Activated T-helper 1 cell treated with Interleukin-2 at 50 U/mL for 16 hours (primary cell): ENCODE measurements at places on chromosomes 2 and 18.

DNA sequence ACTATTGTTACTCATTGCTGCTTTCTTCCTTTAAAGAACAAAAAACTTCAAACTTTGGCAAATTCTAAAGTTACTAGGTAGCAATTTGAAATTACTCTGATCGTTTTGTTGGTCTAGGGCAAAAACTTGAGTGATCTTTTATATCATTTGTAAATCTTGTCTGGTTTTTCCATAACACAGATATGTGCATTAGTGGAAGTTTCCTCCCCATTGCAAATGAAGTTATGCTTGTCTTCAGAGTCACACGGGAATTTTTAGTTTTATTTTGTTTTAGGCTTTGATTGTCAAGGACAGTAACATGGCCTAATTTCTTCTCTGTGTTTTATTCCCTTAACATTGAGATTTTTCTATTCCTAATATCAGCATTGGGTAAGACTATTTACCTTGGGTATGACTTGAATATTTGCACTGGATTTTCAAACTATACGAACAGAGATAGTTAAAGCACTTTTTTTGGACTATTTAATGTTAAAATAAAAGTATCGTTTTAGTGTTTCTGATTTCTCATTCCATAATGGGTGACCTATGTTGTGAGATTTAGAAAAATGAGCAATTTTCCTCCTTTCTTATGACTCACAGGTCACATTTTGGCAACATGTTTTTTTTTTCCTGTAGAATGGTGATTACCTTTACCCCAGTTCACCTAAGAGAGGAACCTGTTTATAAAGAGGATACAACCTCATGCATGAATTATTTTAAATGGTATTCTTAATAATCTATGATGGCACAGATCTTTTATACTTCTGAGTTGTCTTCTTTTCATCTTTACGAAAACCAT is 65.0 kb downstream of the BABAM2 start:
- no peak for DNase-seq

GRCh38 chr2:21837168-21837960 is 713.6 kb downstream of the TDRD15 start:
- DNase-seq, result no peak

DNA sequence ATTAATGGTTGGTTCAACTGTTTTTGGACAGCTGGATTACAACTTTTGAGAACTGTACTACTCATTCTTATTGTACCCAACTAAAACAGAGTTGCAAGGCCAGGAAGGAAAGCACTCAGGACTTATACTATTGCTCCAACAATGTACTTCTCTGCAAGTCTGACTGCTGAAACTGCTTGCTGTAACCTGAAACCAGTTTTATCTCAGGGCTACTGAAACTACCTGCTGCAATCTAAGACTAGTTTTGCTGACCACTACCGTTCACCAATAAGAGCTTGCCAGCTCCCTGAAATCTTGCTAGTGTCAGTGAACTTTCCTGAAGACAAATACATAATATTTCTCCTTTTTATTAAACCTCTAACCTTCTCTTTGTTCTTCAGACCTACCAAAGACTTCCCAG is 157.3 kb downstream of the CDCA7 start:
- DNase-seq, result no peak

GRCh38 chr2:150482667-150483400 is 4.6 kb downstream of the RND3 start:
- no peak for DNase-seq

DNA sequence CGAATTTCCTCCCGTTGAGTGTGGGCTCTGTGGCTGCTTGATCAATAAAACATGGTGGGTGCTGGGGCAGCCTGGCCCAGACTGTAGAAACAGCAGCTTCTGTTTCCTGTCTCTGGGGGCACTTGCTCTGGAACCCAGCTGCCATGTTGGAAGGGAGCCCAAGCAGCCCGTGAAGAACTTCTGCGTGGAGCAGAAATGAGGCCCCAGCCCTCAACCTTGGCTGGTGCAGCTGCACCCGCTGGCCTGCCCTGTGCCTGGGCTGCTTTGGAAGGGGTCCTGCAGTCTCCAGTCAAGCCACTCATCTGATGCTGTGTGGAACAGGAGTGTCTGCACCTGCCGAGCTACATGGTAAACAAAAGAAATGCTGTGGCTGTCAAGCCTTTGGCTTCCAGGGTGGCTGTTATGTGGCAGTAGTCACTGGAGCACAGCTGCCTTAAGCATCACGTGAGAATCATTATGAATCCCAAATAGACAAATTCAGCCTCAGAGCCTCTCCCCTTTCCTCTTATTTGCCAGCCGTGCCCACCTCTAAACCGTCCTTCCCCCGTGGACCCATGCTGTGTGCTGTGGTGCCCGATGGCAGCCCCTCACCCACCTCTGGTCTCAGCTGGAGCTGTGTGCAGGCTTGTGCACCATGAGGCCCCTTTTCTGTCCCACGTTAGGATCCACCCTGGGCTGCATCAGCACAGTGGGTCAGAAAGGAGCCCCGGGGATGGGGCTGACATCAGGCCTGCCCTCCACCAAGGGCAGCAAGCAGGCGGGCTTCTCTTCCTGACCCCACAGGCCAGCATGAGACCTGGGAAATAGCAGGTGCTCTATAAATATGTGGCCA is 134.0 kb upstream of the HDAC4 start:
- no peak for DNase-seq

GRCh38 chr2:200455958-200456421 is 53.9 kb downstream of the KCTD18 start:
- DNase-seq, result no peak

- peak; percentile 27 for DNase-seq
Measured at GRCh38 chr2:176126929-176127773, 2.4 kb upstream of the HOXD8 start.

DNA sequence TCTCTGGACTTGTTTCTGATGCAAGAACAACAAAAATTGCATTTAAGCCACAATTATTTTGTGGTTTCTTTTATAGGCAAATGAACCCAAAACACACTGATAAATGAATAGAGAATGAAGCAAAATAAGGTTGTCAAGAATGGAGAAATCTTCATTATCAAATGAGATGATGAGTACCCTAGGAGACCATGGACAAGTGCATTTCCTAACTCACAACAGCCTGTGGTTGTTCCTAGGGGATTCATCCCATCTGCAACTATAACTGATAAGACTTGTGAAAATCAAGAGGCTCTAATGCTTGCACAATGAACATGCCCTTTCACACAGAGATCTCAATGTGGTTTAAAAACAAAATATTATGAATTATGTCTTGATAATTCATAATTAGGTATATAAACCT is 159.9 kb downstream of the PDE1A start:
- DNase-seq, result no peak

GRCh38 chr2:140643761-140644187 is 1487.0 kb downstream of the LRP1B start:
- no peak for DNase-seq

- no peak for DNase-seq
Measured at GRCh38 chr2:26471766-26472706, 5.9 kb downstream of the OTOF start.

DNA sequence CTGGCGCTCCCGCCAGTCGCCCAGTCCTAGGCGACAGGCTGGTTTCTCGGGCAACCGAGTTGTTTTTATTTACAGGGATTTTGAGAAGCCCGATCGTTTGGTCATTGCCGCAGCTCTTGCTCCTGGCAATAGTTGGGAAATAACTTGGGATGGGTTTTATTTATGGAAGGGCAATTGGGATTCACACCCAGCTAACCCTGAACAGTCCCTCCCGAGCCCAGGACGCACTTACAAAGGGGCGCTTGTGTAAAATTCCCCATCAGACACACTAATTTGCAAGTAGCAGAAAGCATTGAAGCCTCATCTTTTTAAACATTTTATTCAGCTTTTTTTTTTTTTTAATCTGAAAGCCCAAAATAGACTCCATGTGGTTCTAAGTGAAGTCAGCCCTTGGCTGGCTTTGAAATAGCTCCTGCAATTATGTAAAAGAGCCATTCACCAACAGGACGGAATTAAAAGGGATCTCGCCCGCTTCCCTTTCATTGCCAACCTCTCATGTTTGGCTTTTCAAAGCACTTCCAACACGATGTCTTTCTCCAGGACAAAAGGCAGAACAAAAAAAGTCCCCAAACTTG is 3.6 kb upstream of the GBX2 start:
- no peak for DNase-seq

- no peak for DNase-seq
Measured at GRCh38 chr18:76504749-76505148, 9.7 kb upstream of the ZNF516 start.

DNA sequence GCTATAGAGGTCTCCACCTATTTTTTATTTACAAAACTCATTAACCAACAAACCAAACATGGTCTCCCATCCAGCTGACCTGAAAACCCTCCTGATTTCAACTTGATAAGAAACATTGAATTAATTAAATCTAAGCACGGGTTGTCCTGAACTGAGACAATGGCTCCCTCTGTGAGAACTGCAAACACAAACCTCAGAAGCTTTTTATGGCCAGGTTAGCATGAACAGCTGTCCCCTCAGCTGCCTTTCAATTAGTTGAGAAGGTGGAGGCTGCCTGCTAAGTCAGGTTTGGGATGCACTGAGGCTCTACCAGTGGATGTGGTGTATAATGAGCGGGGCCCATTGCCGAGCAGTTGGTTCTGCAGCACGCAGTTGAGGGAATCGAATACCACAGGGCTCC is 258.5 kb upstream of the DDX18 start:
- DNase-seq, result no peak

DNA sequence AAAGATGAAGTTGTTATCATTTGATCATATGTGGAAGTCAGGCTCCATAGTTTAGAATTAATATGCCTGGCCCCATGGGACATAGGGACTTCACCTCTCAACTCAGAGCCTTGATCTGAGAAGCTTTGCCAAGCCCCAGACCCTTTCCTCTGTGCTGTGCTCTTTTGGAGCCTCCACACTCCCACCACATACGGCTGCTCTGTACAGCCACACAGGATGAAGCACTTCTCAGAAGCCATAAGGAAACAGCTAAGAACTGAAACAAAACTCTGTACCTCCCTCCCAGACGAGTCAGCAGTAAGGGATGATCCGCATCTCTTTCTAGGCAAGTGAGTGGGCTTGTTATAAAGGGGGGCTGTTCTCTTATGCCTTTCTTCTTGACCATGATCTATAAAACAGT is 66.5 kb downstream of the CAB39 start:
- no peak for DNase-seq

DNA sequence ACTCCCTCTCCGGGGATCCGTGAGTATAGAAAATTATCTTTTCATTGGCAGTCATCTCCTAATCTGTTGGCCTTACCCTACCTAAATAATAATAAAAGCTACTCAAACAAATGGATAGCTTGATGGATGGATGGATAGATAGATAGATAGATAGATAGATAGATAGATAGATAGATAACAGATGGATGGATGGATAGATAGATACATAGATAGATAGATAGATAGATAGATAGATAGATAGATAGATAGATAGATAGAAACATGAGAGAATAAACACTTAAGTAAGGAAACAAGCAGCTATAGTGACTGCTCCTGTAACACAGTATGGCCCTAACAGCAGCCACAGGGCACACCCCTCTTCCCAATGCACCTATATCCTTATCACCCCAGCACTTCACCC is 35.1 kb downstream of the MRPL30 start:
- DNase-seq, result no peak

DNA sequence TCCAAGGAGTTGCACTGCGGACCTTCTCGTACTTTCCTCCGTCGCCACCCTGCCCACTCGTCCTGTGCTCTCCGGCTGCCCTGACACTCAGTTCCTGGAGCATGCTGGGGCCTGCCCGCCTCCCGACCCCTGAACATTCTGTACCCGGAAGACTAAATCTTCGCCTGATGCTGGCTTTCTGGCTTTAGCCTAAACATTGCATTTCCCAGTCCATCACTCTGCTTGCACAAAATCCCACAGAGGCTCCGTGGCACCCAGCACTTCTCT is 550 bp upstream of the SFXN5 start:
- no peak for DNase-seq

DNA sequence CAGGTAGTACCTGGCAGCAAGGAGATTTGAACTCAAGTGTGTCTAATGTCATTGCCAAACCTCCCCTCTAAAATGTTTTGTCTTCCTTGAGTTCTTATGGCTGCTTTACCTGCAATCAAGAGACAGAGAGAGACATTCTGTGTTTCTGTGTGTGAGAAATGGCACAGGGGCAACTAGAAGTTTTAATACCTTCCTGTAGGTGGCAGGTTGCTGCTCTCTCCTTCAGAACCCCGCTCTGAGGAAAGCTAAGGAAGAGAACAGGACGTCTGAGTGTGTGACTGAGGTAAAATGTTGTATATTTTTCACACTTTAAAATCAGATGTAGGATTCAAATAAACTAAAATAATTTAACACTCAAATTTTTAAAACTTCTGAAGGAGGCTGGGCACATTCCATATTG is 19.2 kb downstream of the DTNA start:
- no peak for DNase-seq

DNA sequence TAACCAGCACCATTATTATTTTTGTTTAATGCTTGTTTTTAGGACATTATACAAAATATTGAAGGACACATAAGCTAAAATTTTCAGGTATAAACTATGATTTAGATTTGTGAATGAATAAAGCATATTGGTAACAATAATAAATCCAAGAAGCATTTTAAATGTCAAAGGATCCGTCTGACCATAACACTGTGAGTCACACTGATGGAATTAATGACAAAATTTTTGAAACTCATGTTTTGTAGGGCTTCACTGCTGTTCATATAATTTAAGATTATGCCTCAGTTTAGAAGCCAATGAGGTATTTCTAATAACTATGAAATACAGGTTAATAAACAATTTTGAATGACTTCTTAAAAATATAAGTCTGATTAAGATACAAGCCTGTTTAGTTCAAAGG is 124.6 kb downstream of the TMEFF2 start:
- no peak for DNase-seq

DNA sequence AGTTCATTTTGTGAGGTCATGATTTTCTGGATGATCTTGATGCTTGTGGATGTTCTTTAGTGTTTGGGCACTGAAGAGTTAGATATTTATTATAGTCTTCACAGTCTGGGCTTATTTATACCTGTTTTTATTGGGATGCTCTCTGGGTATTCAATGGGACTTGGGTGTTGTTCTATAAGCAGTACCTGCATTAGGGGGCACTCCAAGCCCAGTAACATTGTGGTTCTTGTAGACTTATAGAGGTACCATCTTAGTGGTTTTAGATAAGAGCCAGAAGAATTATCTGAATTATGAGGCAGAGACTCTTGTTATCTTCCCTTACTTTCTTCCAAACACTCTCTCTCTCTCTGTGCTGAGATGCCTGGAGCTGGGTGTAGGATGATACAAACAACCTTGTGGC is 470.0 kb downstream of the PIK3C3 start:
- no peak for DNase-seq
